ENCODE measurements at places on chromosomes 4 and X.
A peak's percentile ranks its signal among the peaks of the same experiment; 100 is the strongest.

DNA sequence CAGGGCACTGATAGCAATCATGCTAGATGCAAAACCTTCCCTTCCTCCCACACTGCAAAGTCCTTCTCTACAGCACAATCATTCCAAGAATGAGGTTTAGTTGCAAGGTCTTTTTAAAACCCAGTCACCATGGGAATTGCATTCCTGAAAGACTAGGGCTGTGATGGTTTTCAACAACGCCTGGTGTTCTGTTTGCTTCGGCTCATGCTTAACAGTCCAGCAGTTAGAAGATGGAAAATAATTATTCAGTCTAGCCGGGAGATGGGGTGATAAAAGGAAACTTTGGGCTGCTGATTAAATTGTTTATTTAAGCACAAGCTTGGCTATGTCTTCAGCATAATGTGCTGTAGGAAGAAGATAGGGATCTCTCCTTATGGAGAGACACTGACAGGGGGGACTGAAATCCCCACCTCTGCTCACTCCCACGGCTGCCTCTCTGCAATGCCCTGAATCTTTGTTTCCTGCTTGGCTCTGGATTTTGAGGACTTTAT, 211.4 kb downstream of the MID1IP1 start:
- no peak for ATAC-seq

GRCh38 chr4:150325872-150326271, 247.6 kb downstream of the DCLK2 start:
- no peak for ATAC-seq

- no peak for ATAC-seq
These were observed 63.7 kb downstream of the ZFYVE28 start for GRCh38 chr4:2354760-2355159.

DNA sequence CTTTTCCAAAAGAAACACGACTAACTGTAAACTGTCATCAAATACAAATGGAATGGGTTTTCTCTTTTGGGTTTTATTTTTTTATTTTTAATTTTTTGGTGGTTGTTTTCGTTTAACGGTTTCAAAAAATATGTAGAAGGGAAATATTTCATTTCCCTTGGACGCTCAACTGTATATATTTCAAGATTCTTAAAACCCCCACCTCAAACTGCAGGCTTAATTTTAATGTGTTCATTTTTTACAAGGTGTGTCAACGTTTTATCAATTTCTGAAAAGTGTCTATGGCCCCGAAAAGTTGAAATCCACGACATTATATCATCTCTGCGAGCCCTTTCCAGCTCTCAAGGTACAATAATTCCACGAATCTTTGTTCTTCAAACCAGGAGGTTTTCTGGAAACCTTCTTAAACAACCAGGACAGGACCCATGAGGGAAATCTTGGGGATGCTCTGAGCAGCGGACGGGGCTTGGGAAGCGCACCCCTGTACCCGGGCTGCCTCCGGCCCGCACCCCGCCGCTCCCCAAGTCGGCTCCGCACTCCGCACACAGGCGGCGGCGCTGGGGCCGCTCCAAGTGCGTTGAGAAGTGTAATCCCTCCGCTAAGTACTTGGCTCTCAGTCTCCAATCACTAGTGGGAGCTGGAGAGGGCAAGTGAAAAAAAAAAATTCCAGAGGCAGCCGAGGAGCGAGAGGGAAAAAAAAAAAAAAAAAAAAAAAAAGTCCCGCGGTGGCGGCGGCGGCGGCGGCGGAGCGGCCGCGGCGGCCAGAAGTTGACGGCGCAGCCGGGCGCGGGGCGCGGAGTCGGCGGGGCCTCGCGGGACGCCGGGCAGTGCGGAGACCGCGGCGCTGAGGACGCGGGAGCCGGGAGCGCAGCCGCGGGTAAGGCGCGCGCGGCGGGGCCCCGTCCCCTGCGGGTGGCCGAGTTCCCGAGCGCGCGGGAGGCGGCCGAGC, at the start of gene BMPR1B:
TSS of gene BMPR1B (plus strand) at position 764 of the 949 bp plus-strand sequence. CDS start 346,470 bp downstream, outside the sequence.
- no peak for ATAC-seq

GRCh38 chr4:109294006-109294405, 8.5 kb downstream of the COL25A1 start:
- ATAC-seq = peak; percentile 62

- ATAC-seq = no peak
These were observed 516.8 kb downstream of the CFAP47 start for GRCh38 chrX:36436361-36436760.

- peak; percentile 38 for ATAC-seq
These were observed at the start of gene DCLK2 for GRCh38 chr4:150078041-150078578. Gene DCLK2, plus strand, starts transcription at chr4:150078445. Its CDS starts 583 bp downstream, at chr4:150079028.

DNA sequence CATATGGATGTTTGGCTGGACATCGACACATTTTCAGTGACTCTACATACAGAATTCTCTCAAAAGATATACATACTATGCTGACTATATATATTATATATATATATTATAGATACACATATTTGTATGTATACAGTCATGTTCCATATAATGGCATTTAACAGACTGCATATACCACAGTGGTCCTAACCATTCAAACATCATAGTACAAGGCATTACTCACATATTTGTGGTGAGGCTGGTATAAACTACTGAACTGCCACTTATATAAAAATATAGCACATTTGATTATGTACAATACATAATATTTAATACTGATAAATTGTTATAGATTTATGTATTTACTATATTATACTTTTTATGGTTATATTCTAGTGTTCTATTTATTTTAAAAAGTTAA, 168.5 kb downstream of the IL15 start:
- ATAC-seq = no peak

GRCh38 chr4:121594796-121595526, 101.8 kb downstream of the ANXA5 start:
- no peak for ATAC-seq

Measured in activated T-helper 17 cell treated with anti-CD3 and anti-CD28 coated beads, Interleukin-2, amount 50 U/mL, for 72 hours (primary cell).